ENCODE measurements at places on chromosomes 4 and X.

DNA sequence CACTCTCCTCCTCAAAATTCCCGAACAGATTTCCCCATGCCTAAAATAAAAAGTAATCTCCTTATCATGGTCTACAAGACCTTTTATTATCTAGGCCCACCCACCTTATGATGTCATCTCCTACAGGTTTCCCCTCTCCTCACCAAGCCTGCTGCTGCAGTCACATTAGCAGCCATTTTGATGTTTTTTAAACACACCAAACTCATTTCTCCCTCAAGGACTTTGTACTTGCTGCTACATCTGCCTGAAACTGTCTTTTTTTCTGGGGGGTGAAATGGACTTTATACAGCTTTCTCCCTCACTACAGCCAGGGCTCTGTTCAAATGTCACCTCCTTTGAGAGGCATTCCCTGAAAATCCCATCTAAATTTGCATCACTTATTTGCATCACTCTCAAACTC is 90.2 kb upstream of the TAB3 start:
- no peak for DNase-seq

GRCh38 chr4:107858158-107858742 is 33.5 kb downstream of the SGMS2 start:
- DNase-seq = no peak

- DNase-seq = no peak
Measured at GRCh38 chrX:25548811-25549210, 533.0 kb upstream of the ARX start.

DNA sequence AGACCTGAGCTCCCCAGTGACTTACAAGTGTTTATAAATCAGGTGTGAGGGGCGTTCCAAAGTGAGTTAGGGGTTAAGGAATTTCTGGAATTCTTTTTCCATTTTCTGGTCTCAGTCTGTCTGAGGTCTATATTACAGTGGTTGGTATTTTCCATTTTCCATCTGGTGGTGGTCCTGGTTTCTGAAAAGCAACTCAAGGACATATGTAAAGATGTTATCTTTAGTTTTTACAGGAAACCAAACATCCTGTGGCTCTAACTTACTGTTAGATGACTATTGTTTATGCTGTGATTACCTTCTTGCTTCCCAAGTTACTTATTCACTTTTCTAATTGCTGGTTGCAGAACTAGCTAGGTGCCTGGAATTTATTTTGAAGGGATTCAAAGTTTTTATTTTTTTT is 53.5 kb upstream of the IL21 start:
- DNase-seq = no peak

DNA sequence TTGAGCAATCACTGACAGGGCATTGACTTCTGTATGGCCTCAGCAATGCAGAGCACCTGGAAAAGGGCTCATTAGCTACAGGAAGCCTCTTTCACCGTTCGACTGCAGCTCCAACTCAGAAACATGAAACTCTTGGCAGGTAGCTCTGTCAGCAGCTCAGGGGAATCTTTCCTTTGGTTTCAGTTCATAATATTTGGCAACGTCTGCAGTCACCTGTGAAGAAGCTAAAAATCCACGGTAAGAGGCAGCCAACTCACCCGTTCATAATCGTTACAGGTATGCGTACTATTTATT is 354.9 kb downstream of the CAMK2D start:
- DNase-seq = no peak

DNA sequence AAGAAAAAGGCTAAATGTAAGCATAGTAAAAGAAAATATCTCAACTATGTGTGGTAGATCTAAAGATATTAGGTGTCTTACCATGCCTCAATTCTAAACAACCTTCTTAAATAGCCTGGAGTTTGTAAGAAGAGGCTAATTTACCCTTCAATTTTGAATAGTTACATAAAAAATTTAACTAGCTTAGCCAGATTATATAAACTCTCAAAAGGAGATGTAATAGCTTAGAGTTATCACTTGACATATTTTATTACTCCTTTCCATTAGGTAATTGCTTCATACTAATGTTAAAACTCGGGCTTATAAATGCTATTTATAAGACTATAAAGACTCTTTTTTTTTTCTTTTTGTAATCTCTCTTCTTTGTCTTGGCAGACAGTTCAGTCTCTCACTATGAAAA is 297.5 kb upstream of the PABPC4L start:
- DNase-seq = no peak

Measured in left renal pelvis (tissue), 4 donors.